ENCODE measurements at places on chromosomes 1 and 21.

GRCh38 chr1:199510314-199510713 lies 517.2 kb upstream of the NR5A2 start:
- no peak for DNase-seq

DNA sequence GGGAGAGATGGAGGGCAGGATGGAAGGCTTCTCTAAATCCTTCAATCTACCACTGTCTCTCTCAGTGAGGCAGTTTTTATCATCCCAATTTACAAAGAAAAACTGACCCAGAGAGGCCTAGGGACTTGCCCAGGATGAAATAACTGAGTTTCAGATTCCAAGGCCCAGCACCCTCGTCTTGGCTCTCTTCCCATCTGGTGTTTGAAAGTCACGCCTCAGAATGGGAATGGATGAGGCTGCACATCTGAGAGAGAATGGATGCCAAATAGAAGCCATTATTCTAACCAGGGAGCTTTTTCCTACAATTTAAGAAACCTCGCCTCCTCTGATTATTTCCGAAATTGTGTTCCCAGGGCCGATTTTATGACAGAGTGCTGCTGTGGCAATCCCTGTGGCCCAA lies 10.6 kb upstream of the KCNN3 start:
- no peak for DNase-seq

GRCh38 chr1:110062612-110063011 lies 7.9 kb downstream of the ALX3 start:
- no peak for DNase-seq

- no peak for DNase-seq
Measured at GRCh38 chr1:184447651-184448185, 60.9 kb downstream of the C1orf21 start.

GRCh38 chr1:166457700-166458099 lies 290.9 kb upstream of the FAM78B start:
- DNase-seq = no peak

DNA sequence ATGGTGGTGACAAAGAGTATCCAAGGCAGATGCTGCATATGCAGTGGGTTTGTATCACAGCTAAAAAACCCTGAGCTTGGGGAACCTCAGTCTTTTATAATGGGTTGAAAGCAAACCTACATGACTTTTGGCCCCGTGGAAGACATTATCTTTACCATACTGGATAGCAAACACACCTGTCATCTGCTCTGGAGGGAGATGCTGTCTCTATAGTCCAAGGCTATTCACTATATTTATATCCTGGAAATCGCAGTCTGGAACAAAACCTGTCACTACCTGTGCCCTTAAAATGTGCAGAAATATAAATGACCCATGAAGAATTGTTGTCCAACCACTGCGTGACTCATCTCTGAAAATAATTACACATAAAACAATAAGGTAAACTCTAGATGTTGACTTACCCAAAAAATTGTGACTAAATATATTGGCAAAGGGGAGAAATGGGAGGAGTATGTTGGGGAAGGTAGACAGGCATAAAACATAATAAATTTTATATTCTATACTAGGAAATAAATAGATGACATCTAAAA lies 121.0 kb upstream of the CXADR start:
- DNase-seq = no peak

DNA sequence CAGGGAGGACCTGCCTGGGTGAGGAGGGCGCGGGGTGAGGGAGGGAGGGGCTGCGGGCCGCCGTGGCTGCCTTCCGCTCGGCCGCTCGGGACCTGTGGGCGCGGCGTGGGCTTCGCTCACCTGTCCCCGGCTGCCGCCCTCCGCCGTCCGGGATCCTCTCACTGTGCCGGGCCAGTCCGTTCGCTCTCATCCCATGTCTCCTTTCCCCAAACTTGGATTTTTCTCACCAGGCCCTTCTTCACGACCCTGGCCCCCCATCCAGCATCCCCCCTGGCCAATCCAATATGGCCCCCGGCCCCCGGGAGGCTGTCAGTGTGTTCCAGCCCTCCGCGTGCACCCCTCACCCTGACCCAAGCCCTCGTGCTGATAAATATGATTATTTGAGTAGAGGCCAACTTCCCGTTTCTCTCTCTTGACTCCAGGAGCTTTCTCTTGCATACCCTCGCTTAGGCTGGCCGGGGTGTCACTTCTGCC lies 362 bp downstream of the ZBTB48 start:
- no peak for DNase-seq

GRCh38 chr1:21099034-21099868 lies 77.4 kb downstream of the EIF4G3 start:
- DNase-seq = no peak

- DNase-seq = no peak
Measured at GRCh38 chr1:58899587-58900271, 115.9 kb upstream of the JUN start.

DNA sequence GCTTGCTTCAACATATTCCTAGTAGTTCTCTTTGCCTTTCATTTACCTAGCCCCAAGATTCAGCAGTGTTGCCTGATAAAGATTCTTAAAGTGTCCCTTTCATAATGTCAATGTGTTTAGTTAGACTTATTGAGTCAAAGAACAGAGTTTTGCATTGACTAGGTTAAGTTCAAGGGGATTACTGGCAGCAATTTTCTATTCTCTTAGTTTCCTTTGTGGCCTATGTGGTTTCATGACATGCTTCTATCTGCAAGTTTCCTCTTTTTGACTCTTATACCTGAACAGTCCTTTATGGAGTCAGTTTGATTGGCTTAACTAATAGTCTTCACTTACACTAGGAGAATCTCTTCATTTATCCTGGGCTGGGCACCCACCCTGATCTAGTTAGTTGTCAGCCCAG lies 151.3 kb downstream of the ADGRL4 start:
- DNase-seq = no peak

DNA sequence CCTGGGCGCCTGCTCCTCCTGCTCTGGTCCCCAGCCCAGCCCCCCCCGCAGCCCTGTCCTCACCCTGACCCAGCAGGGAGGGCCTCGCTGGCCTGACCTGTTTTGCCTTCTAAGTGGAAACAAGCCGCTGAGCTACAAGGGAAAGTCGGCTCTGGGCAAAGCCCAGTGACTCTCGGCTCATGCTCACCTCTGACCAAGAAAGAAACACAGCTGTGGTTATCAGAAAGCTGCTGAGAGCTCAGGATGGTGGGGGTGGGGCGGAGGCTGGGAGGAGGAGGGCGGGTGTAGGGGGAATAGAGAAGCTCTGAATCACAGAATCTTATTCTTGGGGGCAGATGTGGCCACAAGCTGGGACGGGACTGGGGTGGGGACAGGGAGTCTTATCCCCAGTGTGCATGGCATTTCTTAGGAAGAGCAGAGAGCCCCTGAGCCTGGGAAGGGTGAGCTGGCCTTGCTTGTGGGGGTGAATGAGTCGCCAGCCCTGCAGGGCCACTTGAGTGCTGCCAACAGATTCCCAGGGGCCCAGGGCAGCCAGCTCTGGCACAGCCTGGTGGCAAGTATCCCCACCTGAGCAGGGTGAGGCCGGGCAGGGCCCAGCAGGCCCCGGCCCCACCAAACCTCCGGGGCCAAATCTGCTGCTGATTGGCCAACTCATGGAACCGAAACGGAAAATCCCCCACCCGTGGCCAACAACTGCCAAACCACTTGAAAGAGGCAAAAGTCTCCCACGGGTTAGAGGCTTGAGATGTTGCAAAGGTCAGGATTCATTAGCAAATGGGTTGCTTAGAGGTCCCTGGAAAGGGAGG lies 120.6 kb downstream of the SPSB1 start:
- peak; percentile 61 for DNase-seq

DNA sequence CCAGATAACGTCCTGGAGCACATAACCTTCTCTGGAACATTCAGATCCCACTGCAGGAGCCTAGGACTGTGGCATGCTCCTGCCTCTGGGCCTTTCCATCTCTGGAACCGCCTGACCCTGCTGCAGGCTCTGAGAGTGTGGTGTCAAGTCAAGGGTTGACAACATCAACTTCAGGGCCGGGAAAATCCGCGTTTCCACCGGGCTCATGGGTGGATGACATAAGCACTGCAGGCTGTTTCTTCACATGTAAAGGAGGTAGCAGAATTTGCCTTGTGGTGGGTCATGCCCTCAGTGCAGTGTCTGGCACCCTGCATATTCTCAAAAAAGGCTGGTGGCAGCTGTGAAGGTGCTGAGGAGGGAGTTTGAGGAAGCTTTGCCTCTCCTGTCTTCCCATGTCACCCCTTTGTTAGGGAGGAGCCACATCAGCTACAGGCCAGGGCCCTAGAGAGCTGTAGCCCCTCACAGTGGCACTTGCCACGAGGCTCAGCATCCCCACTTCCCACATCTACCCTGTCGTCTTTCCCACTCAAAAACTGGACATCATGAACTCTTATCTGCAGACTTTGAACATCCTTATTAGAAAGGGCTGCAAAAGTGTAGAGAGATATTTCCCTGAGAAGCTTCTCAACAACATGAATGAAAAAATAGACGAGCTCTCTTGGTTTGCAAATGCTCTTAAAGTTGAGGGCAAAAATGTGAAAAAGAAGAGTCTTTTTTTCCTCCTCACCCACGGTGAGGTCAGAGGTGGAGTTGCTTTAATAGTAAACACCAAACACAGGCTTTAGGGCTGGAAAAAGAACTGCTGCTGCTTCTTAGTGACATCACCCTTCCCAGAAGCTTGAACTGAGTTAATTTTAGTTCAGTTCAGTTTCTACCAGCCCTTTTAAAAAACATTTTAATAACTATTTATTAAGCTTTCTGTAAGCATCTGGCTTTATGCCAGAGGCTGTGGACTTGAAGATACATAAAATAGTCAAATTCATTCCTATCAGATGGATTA lies 121.3 kb downstream of the HUNK start:
- no peak for DNase-seq

- DNase-seq = peak; percentile 28
Measured at GRCh38 chr1:39387452-39387851, 104.0 kb upstream of the BMP8A start.
